ENCODE measurements at places on chromosomes 2 and 18.

- no peak for DNase-seq
Observed at GRCh38 chr18:5447442-5447841, 96.4 kb downstream of the EPB41L3 start.

DNA sequence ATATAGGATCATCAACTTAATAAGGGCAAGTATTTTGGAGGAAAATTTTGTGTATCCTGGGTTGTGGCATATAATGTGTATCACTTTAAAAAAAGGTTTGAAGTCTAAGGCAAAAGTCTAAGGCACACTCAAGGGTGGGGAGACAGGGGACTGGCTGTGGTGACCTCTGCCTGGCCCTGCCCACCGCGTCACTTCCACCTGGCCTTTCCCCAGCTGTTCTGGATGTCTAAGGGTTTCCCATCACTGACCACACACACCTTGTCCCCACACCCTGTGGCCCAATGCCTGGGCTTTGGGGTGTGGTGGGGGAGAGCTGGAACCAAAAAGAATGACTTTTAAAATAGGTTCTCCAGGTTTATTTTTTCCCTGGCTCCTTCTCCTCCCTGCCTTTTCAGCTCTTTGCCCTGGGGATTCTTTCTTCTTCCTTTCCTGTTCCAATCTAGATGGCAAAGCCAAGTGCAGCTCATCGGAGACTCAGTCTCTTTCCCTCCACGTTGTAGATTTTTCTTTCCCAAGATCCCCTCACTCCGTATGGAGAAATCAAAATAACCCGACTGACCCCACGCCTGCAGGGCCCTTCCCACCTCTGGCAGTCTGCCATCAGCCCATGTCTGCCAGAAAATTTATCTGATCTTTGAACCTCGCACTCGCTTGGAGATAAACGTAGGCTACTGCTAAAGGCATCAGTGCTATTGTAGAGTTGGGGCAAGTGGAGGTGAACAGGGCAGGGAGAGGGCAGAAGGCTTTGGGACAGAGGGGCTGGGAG, 257.2 kb downstream of the DYSF start:
- no peak for DNase-seq

GRCh38 chr2:118197011-118197675, 108.9 kb downstream of the INSIG2 start:
- DNase-seq, result no peak

GRCh38 chr2:54261537-54261936, 5.5 kb upstream of the TSPYL6 start:
- no peak for DNase-seq

- no peak for DNase-seq
Observed at GRCh38 chr2:85925216-85925671, 36.5 kb upstream of the ST3GAL5 start.

DNA sequence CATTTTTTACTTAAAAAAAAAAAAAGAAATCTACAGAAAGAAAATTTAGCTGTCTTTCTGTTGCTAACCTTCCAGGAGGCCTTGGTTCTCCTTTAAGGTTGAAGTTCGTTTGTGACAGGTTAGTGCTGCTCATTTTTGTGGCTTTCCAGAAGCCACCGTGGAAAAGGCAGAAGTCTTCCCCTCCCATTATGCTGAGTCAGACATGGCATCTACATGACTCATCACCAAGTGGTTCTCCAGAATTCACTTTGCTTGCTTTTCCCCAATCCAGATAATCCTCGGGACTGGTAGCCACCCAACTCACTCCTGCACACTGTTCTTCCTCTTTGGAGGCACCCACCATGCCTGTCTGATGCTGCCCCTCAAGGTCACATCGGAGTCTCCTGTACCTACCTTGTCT, 228.7 kb downstream of the PIK3C3 start:
- no peak for DNase-seq

DNA sequence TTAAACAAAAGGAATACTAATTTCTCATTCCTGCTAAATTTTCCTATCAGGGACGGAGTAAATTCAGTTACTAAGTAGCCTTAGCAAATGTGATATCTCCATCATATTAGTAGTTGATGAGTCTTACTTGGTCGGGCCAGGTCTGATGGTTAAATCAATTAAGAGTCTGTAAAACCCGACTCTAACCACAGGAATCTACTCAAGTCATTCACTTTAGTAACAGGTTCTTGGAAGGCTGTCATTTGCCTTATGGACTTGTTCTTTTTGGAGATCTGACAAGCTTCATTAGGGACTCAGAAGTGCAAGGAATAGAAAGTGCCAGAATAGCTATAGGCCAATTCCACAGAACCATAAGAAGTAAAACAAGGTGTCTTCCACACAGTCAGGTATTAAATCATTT, 119.0 kb downstream of the GCA start:
- DNase-seq, result no peak

GRCh38 chr2:221572821-221573429, 821 bp upstream of the EPHA4 start:
- no peak for DNase-seq

- DNase-seq, result no peak
Observed at GRCh38 chr2:235937087-235937486, 231.1 kb downstream of the GBX2 start.

DNA sequence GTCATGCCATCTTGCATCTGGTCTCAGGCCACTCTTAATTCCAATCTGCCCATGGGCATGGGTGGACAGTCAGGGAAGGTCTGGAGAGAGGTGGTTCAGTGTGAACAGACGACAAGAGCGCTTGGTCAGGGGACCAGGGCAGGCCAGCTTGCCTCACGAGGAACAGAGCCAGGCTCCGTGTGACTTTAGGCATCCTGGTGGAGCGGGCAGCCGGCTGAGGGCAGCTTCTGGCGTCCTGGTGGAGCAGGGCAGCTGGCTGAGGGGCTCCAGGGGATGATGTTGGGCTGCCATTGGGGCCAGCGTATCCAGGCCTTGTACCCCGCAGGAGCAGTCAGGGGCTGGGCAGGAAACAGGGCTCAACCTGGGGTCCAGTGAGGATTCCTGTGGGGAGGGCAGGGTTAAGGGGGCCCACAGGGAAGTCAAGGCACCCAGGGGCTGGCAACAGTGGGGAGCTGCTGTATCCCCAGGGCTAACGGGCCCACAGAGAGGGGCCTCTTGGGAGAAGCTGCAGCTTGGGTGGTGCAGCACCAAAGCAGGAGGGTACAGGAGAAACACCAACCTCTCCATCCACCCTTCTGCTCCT, 197.9 kb upstream of the TWIST2 start:
- no peak for DNase-seq

- no peak for DNase-seq
Observed at GRCh38 chr2:6648596-6649247, 217.0 kb downstream of the CMPK2 start.

DNA sequence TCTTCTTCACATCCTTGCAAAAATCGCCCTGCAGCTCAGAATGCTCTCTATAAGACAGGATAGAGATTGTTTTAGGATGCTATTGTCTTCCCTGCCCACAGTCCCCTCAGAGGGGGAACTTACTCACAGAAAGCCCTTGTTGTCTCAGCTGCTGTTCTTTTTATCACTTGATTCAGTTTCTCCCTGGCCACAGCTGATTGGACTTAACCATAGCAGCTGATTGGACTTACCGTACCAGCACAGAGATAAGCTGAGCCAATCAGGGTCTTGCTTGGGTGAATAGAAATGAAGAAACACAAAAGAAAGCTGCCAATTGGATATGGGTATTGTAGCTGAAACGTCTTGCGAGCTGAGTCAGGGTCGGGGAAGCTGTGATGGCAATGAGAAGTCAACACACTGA, 194.2 kb upstream of the MEX3C start:
- no peak for DNase-seq

DNA sequence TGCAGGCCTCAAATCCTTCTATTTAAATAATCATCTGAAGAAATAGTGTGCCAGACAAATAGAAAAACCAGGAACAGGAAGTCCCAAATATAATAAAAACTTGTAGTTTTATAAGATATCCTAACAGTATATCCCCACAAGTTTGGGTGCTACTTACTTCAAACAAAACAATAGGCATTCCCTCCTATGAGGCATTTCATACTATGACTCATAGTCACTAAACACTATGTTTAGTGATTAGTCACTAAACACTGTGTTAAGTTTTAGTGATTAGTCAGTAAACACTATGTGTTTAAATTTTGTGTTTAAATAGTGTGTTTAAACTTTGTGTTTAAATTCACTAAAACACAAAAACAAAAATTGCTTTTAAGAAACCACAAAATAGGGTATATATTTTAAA, 407.0 kb upstream of the CDH19 start:
- DNase-seq, result no peak

DNA sequence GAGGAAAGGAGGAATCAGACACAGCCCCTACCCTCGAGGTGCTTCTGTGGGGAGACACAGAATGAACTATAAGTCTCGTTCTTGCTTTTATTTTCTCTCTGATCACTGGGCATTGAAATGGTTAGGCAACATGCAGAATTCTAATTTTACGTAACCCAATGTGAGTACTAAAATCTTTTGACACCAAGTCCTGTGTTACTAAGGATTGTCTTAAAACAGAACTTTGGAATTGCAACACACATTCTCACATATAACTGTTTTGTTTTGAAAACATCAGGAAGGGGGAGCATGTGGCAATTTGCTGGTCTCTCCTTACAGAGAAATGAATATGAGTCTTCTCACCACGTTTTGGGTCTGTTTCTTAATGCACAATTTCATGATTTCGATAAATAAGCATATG, 23.6 kb upstream of the SULT1C4 start:
- DNase-seq, result no peak

GRCh38 chr2:119476301-119477112, 44.9 kb downstream of the TMEM37 start:
- DNase-seq, result peak; percentile 11

- DNase-seq, result peak; percentile 23
Observed at GRCh38 chr2:177983183-177983788, 89.3 kb downstream of the PDE11A start.

GRCh38 chr2:25229279-25230197, 61.2 kb upstream of the POMC start:
- no peak for DNase-seq

DNA sequence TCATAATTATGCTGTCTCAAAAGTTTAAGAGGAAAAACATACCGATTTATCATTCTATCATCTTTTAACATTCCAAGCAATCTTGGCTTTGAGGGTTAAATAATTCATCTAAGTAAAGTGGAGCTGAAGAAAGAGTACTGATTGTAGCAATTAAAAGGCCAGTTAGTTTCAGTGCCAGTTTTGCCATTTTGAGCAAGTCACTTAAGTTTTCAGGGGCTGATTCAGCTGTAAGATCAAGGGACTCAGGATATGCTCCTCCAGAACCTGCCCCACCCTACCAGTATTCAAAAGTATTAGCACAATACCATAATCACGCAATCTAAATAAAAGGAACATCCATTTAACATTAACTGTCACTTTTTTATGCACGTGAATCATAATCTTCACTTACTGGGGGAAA, 1.9 kb downstream of the SS18 start:
- DNase-seq, result no peak

GRCh38 chr2:95389245-95390119, 13.0 kb upstream of the FAHD2A start:
- peak; percentile 18 for DNase-seq

GRCh38 chr18:57025540-57025939, 121.3 kb upstream of the BOD1L2 start:
- DNase-seq, result no peak

DNA sequence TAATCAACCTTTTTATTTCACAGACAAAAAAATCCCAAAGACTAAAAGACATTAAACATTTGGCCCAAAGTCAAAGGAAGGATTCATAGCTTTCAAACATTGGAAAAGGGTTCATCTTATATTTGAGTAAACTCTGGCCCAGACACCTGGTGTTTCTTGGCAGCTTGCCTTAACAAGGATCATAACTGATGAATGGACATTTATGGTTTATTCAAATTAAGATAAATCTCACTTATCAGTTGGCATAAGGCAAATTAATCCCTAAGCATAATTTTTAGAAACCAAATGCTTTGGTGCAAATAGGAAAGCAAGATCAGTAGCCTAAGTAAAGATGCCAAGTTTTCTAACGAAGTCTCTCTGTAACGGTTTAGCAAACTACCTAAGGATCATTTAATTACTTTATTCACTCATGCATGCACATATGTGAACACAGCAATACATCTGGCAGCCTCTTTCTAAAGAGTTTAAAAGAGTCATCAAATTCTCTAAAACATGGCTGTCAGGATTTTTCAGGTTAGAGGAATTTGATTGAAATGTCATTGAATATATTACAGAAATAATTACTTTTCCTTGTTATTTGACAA, 323.4 kb upstream of the RBMS1 start:
- DNase-seq, result no peak

GRCh38 chr18:45317948-45318640, 297.2 kb upstream of the SLC14A2 start:
- no peak for DNase-seq

DNA sequence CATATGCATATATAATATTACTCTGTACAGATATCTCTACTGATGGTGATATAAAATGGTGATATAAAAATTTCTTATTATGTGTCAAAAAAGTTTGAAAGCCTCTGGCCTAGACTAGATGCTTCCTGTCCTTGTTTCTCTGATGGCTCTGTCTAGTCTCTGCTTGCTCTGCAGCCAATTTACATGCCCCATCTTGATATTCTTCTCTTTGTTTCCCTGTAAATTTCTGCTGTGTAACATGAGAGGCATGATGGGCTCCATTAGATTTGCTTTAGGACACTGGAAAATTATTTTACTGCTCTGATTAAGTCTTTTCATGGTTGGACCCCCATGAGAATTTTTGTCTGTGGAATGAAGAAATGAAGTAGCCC, 24.3 kb downstream of the BABAM2 start:
- no peak for DNase-seq

- no peak for DNase-seq
Observed at GRCh38 chr2:101750688-101751087, 53.2 kb downstream of the MAP4K4 start.

DNA sequence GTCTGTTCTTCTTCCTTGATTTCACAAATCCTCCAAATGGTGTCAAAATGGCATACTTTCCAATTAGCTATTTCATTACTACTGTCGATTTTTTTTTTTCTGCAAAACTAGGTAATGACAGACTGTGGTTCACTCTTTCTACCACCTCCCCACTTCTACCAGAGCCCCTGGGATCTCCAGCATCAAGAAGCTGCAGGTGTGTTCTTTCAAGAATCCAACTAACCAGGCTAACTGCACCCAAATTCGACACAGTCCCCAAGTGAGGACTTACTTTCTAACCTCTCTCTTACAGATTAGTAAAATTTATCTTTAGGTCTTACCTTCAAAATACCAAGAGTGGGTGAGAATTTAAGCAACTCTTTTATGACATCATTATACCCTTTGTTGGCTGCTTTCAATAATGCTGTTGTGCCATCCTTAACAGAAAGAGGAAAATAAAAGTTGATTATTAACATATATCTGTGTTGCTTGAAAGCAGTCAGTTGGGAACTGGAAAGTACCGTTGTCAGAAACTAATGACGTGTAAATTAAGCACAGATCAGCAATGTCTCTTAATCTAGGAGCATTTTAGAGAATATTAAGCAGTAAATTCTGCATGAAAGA, 31.2 kb upstream of the NPC1 start:
- DNase-seq, result no peak

- DNase-seq, result no peak
Observed at GRCh38 chr2:203594541-203594940, 59.4 kb upstream of the RAPH1 start.

GRCh38 chr2:176503776-176504175, 234.5 kb downstream of the MTX2 start:
- no peak for DNase-seq

GRCh38 chr2:143575340-143575739, 446.1 kb downstream of the ARHGAP15 start:
- no peak for DNase-seq

Measured in AML-193 (cell line).